ENCODE measurements at places on chromosomes 3 and 15.

DNA sequence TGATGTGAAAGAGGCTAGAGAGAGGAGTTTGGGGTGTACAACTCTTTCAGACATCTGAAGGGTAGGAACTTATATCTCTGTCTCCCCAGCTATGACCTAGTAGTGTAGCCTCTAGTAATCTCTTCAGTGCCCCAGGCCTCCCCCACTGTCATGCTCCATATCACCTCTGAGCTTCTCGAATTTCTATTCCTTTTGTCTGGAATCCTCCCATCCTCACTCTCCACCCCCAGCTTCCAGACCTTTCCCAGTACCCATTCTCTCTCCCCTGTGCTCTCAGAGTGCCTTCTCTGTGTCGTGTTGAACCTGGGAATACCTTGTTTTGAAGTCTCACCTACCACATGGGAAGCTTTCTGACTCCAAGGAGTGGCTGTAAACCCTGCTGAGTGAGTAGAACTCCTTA lies 3.6 kb upstream of the RBPMS2 start:
- H3K27me3 ChIP-seq: peaks cover 6% of the 10 kb centered on the region
- H3K27ac ChIP-seq: no peak overlapping the region
- H3K4me3 ChIP-seq: no peak overlapping the region
- no peaks in the 10 kb centered on the region for H3K4me1 ChIP-seq
- H3K36me3 ChIP-seq: no peaks in the 10 kb centered on the region

GRCh38 chr15:93324186-93324975 lies 235.4 kb upstream of the RGMA start:
- H3K36me3 ChIP-seq: no peaks in the 10 kb centered on the region
- no peak overlapping the region for H3K27ac ChIP-seq
- no peak for DNase-seq
- H3K4me1 ChIP-seq: no peaks in the 10 kb centered on the region

GRCh38 chr15:29937956-29938355 lies 115.7 kb upstream of the TJP1 start:
- H3K36me3 ChIP-seq: no peaks in the 10 kb centered on the region
- H3K4me3 ChIP-seq: no peak overlapping the region
- H3K4me1 ChIP-seq: no peaks in the 10 kb centered on the region
- no peaks in the 10 kb centered on the region for H3K27me3 ChIP-seq

DNA sequence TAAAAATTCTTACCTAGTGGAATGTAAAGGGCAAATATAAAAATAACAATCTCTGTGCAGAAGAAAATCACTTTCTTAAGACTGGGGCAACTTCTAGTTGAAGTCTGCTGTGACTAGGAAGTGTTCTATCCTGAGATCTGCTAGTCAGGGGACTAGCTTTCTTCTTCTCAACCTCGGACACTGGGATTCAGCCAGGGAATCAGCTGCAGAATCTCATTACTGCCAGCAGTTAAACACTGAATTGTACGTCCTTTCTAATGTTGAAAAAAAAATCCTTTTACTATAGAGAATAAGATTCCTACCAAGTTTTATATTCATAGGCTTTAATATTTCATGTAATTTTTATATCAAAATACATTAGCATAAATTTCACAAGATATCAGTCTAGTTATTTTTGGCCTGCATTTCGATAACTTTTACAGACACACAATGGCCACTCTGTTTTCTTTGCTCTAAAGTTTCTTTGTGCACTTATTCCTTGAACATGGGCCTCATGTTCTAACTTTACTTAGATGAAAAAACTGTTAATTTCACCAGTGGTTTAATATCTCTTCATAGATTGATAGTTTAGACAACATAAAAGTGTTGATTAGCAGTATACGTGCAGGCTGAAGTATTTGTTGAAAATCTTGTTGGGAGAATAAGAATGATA lies 2.6 kb upstream of the NEO1 start:
- DNase-seq: no peak
- H3K27me3 ChIP-seq: no peaks in the 10 kb centered on the region
- no peak overlapping the region for H3K4me3 ChIP-seq

DNA sequence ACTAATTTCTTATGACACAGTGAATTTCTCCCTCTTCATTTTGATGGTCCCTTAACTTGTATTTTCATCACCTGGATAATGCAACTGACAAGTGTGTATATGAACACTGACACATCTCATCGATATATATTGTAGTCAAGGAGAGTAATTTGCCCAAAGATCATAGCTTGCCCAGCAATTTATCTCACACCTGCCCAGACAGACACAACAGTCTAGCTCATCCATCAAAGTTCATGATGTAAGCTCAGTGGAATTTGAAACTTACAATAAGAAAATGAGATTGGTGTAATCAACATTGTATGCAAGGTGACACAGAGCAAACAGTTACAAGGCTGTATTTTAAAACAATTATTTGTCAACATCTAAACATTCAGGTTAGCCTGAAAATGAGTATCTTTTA lies 805.8 kb downstream of the NAALADL2 start:
- H3K36me3 ChIP-seq: no peaks in the 10 kb centered on the region
- no peak overlapping the region for H3K27ac ChIP-seq
- no peaks in the 10 kb centered on the region for H3K4me1 ChIP-seq

GRCh38 chr3:168722091-168722490 lies 626.4 kb upstream of the GOLIM4 start:
- no peak overlapping the region for H3K4me3 ChIP-seq
- no peaks in the 10 kb centered on the region for H3K36me3 ChIP-seq
- no peak overlapping the region for H3K27ac ChIP-seq
- no peak for DNase-seq
- no peaks in the 10 kb centered on the region for H3K4me1 ChIP-seq

DNA sequence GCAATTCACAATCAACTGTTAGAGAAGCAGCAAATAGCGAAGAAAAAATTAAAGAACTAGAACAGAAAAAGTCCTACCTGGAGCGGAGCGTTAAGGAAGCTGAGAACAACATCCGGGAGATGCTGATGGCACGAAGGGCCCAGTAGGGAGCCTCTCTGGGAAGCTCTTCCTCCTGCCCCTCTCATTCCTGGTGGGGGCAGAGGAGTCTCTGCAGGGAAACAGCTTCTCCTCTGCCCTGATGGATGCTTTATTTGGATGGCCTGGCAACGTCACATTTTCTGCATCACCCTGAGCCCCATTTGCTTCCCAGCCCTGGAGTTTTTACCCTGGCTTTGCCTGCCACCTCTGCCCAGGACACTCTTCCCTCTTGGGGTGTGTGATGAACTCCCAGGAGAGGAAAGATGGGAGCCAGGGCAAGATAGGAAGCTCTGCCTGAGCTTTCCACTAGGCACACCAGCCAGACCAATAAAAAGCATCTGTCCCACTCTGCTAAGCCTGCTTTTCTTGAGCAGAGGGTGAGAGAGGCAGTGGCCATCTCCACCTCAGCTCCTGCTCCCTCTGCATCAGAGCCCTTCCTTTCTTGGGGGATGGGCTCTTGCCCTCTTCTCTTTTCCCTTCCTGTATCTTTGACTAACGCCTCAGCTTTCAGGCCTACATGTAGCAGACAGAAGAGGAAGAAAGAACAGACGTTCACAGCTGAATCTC lies 39.4 kb downstream of the PPARG start:
- H3K27me3 ChIP-seq: no peaks in the 10 kb centered on the region
- no peaks in the 10 kb centered on the region for H3K4me1 ChIP-seq
- no peaks in the 10 kb centered on the region for H3K36me3 ChIP-seq
- H3K27ac ChIP-seq: no peak overlapping the region
- no peak overlapping the region for H3K4me3 ChIP-seq
- no peak for DNase-seq

DNA sequence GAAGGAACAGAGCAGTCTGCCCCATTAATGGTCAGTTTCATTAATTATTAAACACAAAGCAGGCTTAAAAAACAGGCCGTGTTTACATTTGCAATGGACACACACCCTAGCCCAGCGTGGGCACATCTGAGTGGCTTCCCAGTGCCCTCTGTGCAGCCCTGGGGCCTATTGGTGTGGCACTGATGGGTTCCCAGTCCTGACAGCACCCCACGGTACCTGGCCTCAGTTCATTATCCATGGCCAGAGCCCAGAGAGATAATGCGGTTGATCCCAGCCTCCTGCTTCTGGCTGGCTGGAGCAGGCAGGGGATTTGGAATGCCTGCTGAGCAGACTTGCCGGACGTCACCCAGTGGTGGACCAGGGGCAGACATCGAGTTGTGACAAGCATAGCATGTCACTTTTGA lies 110.5 kb upstream of the ABHD17C start:
- no peak overlapping the region for H3K27ac ChIP-seq
- H3K27me3 ChIP-seq: no peaks in the 10 kb centered on the region
- H3K4me3 ChIP-seq: no peak overlapping the region
- no peaks in the 10 kb centered on the region for H3K4me1 ChIP-seq
- no peak for DNase-seq

DNA sequence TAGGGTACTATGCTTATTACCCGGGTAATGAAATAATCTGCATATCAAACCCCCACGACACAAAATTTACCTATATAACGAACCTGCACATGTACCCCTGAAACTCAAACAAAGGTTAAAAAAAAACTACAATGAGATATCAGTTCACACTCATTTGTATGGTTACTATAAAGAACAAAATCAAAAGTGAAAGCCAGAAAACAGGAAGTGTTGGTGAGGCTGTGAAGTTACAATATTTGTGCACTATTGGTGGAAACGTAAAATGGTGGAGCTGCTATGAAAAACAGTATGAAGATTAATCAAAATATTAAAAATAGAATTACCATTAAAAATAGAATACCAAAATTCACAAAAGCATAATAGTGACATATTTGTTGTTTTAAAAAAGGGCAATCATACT lies 128.9 kb downstream of the ZIC1 start:
- no peaks in the 10 kb centered on the region for H3K27me3 ChIP-seq
- no peak for DNase-seq
- no peak overlapping the region for H3K27ac ChIP-seq
- no peaks in the 10 kb centered on the region for H3K4me1 ChIP-seq

GRCh38 chr3:148643389-148643840 lies 54.3 kb upstream of the AGTR1 start:
- DNase-seq: no peak
- no peaks in the 10 kb centered on the region for H3K27me3 ChIP-seq
- no peak overlapping the region for H3K4me3 ChIP-seq
- H3K27ac ChIP-seq: no peak overlapping the region

DNA sequence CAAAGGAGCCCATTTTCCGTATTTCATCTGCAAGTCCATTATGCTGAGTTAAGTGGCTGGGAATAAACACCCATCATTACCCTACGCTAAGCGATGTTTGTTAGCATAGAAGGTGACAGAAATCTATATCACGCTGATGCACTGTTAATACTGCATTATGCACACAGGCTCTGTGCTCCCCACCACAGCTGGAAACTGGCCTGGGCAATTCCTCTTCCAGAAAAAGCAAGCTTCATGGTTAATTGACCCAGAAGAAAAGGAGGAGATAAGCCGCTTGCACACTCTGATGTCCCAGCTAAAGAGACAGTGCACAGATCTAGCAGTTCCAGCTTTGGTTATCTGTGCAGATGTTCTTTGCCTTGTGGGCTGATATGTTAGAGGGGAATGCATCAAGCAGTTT lies 232.6 kb downstream of the NTRK3 start:
- H3K4me3 ChIP-seq: no peak overlapping the region
- no peaks in the 10 kb centered on the region for H3K4me1 ChIP-seq
- no peaks in the 10 kb centered on the region for H3K27me3 ChIP-seq
- no peak for DNase-seq
- no peaks in the 10 kb centered on the region for H3K36me3 ChIP-seq

DNA sequence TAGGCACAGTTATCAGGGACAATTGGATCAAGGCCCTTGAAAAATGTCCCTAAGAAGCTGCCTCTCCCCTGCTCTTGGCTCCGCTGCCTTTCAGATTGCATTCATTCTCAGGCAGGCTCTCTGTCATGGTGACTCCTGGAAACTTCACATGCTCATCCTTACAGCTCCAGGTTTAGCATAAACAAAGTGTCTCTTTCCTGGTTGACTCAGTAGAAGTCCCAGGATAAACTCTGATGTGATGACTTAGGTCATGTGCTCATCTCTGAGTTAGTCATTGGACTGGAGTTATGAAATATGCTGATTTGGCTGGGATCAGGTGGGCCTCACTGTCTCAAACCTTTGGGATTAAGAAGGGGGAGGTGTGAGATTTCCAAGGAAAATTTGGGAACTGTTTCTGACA lies 243.8 kb downstream of the ZNF621 start:
- H3K4me3 ChIP-seq: no peak overlapping the region
- no peak overlapping the region for H3K27ac ChIP-seq
- no peaks in the 10 kb centered on the region for H3K27me3 ChIP-seq
- DNase-seq: no peak
- H3K36me3 ChIP-seq: no peaks in the 10 kb centered on the region
- H3K4me1 ChIP-seq: no peaks in the 10 kb centered on the region
